ENCODE measurements at places on chromosomes 4 and X.

DNA sequence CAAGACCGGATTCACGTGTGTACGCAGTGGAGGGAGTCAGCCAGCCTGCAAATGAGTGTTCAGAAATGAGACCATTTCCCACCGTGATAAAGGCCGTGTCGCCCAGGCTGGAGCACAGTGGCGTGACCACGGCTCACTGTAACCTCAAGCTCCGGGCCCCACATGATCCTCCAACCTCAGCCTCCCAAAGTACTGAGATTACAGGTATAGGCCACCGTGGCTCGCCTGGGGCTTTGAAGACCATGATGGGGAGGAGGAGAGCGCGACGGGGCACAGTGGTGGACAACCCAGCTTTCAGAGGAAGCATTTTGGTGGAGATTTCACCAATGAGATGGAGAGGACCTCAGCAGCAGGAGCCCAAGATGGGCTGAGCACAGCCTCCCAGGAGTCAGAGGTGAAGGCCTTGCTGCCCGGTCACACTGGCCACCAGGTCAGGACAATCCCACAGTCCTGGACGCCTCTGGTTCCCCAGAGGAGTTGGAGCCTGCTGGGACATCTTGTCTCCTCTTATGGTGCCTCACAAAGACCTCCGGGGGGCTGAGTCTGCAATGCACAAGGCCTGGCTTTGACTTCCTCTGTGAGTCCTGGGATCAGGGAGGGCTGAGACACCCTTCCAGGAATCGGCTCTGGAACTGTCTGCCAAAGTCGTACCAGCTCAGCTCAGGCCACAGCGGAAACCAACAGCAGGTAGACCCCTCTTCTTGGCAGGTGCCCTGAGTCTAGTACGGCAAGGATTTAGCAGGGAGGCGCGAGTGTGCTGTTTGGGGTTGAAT is 22.4 kb upstream of the MXD4 start:
- no peak for DNase-seq

DNA sequence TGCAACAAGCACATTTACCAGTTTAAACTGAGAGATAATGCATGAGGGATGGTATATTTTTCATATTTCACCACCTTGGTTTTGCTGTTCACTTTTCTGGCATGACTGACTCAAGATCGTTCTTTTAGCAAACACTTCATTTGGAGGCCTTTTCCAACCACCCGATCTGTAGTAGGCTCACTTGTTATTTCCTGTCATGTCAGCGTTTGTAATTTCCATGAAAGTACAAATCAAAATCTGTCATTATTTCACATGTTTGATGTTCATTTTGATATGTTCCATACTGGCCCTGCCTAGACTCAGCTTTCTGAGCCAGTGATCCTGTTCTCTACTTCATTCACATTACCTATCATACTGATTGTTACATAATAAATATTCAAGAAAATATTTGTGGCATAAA is 1888.3 kb upstream of the PCDH7 start:
- DNase-seq = no peak

GRCh38 chrX:16828124-16828908 is 41.8 kb downstream of the RBBP7 start:
- DNase-seq = peak; percentile 88

DNA sequence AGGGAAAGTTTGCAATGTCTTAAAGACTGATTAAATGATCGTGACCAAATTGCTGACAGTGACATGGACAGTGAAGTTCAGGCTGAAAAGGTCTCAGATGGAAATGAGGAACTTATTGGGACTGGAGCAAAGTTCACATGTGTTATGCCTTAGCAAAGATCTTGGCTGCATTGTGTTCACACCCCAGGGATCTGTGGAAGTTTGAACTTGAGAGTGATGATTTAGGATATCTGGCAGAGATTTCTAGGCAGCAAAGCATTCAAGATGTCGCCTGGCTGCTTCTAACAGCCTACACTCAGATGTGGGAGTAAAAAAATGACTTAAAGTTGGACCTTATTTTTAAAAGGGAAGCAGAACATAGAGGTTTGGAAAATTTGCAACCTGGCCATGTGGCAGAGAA is 21.4 kb downstream of the SCARB2 start:
- no peak for DNase-seq

- peak; percentile 6 for DNase-seq
Measured at GRCh38 chr4:33837043-33837838, 2407.1 kb downstream of the ARAP2 start.

GRCh38 chr4:8696369-8697127 is 104.0 kb downstream of the CPZ start:
- DNase-seq = no peak

- DNase-seq = no peak
Measured at GRCh38 chr4:83381173-83381572, 46.5 kb upstream of the HPSE start.

DNA sequence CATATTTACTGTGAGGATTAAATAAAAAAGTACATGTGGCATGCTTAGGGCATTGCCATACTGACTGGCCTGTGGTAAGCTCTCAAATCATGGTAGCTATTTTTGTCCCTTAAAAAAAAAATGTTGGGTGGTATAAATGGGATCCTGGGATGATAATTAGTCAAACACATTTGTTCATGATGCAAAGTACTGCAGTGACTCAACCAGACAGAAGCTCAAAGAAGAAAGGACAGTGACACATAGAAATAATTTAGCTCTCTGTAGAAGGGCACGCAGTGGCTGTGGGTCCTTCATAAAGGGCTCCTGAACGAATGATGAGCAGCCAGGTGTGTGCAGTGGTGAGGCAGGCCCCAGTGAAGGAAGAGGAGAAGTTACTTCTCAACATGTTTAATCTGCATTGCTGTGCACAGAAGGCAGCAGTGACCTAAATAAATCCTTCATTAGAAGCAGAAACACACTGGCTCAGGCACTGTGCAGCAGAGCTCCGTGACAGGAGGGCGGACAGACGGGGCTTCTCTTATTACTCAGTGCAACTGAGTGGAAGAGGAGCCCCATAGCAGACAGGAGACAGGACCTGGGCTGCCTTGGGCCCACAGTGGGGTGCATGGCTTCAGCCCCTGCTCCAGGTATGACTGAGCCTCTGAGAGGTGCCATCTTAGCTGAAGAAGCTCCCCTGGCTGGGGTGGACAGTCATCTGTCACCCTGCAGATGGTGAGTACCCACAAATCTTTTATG is 20.3 kb downstream of the HS3ST1 start:
- no peak for DNase-seq

DNA sequence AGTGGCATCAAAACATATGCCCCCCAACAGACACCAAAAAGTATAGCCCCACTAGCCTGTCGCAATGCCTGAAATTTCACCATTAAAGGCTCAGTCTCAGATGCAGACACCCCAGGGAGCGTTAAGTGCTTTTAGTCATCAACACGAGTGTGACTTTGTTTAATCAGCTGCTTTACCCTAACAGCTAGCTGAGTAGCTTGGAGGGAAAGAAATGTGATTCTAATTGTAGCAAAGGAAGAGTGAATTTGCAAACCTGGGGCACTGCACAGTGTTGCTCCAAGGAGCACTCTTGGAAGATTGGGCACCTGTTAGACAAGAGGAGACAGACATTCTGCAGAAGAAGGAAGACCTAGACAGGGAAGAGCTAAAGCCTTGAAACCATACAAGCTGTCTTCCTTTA is 145.1 kb downstream of the BEND2 start:
- no peak for DNase-seq

DNA sequence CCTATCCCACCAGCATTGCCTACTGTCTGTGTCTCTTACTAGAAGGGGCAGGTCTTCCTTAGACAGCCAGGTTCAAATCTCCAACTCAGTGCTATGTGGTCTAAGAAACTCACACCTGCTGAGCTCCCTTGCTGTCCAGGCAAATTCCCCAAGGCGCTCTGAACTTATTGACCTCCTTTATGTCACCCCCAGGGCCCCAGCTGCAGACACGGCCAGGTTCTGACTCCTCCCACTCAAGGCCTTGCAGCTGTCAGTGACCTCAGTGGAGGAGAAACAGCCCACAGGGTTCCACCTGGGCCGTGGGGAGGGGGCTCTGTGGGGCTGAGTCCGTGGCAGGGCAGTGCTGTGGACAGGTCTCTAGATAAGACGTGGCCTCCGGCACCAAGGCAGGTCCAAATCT is 42.1 kb upstream of the PSAPL1 start:
- no peak for DNase-seq

Data from MCF 10A (cell line).